ENCODE measurements at places on chromosomes 1 and 21.
A peak's percentile ranks its signal among the peaks of the same experiment; 100 is the strongest.

- no peak for DNase-seq
Observed at GRCh38 chr1:63124666-63125191, 197.6 kb upstream of the FOXD3 start.

DNA sequence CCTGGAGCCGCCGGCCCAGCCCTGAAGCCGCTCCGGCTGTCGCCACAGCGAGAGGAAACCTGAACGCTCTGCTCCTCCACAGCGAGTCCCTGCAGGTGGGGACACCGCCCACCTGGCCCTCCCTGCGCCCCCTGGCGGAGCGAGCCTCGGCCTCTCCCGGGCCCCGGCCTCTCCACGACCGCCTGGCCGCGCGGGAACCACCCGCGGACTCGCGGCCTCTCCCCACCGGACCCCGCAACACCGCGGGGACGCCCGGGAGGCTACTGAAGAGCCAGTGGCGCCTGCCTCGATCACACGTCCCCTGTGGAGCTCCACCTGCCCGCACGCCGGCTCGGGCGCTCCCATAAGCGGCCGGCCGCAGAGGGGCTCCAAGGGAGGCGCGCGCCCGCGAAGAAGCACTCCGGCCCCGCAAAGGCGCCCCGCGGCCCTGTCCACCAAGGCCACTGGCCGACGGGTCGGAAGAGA, 109.6 kb downstream of the KCNN3 start:
- DNase-seq = peak; percentile 86

GRCh38 chr1:7026169-7026568, 240.9 kb downstream of the CAMTA1 start:
- DNase-seq = no peak

DNA sequence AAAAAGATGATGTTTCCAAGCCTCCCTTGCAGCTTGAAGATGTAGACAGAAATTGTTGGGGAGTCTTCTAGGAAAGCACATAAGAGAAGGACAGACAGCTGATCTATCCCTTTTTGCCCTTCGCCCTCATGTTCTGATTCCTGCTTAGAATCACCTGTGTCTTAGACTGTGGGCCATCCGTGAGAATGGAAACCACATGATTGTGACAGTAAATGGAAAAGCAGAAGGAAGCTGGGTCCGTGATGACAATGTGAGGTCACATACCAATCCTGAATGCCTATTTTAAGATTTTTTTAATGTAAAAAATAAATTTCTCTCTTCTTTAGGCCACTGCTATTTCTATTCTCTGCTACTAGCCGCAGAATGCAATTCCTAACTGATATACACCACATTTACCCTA, 67.7 kb upstream of the C1orf87 start:
- no peak for DNase-seq

DNA sequence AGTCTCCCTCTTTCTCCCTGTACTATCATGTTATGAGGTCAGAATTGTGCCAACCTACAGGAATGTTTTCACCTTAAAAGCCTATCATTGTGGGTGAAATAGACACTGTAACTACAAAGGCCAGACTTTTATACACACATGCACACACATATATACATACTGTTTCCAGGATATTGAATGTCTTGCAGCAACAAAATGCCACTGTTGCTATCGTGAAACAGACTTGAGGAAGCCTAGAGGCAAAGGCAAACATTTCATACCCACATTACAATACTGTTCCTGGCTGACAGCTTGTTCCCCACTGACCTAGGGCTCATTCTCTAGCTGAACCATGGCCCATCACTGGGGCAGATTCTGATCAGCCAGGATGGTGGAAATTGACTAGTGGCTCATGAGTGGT, 125.1 kb upstream of the DUSP10 start:
- no peak for DNase-seq

DNA sequence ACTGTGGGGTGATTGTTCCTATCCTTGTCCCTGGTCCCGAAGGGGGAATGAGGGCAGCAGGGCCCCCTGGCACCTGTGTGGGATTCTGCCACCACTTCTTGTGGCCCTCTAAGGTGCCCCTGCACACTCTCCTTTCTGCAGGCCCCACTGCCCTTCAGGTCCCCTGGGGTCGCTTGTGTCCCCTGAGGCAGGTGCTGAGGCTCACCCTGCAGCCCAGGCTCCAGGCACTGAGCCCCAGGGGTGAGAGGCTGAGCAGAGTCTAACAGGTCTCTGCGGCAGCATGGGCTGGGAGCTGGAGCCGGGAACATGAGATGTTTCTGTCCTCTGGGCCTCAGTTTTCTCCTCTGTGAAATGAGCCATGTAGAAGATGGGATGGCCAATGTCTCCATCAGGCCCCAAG, 211.0 kb upstream of the VAMP3 start:
- no peak for DNase-seq

- DNase-seq = no peak
Observed at GRCh38 chr21:32803651-32804050, 32.1 kb upstream of the PAXBP1 start.

- DNase-seq = no peak
Observed at GRCh38 chr1:36807262-36807661, 227.1 kb downstream of the GRIK3 start.

GRCh38 chr1:52925571-52926005, 1.5 kb upstream of the SCP2 start:
- no peak for DNase-seq
